ENCODE measurements at places on chromosomes 1 and 21.

GRCh38 chr1:38243106-38243505, 196.5 kb upstream of the POU3F1 start:
- DNase-seq: no peak

- DNase-seq: no peak
Observed at GRCh38 chr21:28904961-28905435, 87.7 kb downstream of the LTN1 start.

GRCh38 chr1:179127163-179127895, 45.5 kb downstream of the TOR3A start:
- DNase-seq: no peak

DNA sequence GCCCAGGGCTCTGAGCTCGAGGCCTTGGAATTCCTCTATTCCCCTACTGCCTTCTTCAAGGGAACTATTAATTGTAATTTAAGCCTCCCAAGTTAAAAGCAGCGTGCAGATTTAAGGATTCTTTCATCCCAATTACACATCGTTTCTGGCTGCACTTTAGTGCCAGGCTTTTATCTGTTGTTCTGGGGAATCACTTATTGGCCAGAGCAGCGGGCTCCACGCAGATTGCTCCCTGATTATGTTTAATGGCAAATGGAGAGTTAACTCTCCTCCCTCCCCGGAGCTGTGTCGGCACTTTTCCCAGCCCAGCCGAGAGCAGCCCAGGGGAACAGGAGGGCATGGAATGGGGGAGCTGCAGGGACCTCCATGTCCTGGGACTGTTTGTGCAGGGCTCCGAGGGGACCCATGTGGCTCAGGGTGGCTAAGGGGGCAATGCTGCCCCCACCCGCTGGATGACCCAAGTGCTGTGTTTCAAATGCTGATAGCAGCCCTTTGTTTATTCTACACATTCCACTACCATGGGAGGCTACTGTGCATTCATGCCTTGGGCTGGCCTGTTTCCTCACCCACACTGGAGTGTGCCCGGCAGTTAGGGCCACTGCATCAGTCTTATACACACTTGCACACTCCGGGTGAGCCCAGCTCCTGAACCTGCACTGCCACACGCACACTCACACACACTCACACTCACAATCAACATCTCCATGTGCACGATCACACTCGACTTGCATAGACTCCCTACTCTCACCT, 93.3 kb upstream of the POU3F1 start:
- DNase-seq: no peak

GRCh38 chr1:71046891-71047634, 553 bp downstream of the PTGER3 start:
- no peak for DNase-seq

GRCh38 chr1:159791461-159791860, 10.7 kb downstream of the DUSP23 start:
- no peak for DNase-seq

DNA sequence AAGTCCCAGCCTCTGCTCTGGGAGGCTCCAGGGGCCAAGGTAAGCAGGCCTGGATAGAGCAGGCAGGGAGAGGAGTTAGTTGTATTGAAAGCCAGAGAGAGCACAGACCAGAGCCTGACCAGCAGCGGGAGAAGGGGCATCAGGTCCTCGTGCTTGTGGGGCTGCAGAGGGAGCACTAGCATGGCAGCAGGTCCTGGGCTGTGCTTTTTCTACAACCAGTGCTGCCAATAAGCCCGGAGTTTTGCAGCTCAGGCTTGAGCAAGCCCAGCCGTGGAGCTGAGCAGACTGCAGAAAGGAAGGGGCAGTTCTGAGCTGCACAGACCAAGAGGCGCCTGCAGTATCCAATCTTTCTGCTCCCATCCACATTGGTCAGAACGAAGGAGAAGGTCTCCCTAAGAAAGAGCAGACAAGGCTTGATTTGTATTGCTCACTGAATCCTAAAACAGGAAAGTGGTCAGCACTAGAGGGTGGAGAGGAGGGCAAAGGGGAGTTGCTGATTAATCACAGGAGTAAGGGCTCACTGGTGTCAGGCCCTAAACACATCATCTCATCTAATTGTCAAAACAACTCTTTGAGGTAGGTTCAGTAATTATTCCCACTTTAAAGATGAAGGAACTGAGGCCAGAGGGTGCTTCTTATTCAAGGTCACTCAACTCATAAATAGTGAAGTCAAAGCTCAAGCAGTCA, 2.7 kb downstream of the DENND2D start:
- DNase-seq: no peak
